ENCODE measurements at places on chromosomes 1 and 21. TPM values are rescaled to one million over a fixed set of nuclear protein-coding genes. Genes with fewer than 3 reads are reported as not detected.

Gene DCAF6
- 28.3 TPM for total RNA-seq

Gene TAL1
- 70.6 TPM for total RNA-seq

DNA sequence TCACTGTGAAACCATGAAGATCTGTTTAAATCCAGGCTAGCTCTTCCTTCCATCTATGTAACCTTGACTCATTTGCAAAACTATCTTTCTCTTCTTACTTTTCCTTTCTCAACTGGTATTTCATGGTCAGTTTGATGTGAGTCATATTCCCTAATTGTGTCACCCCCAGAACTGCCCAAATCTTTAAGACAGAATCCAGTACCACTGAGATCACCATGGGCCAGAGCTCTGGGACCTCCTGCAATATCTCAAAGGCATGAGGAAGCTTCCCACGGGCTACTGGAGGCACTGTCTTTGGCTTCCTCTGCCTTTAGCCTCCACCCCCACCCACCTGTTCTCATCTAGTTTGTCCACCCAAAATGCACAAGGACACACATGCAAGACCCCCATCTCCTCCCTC lies 274.4 kb upstream of the FMN2 start:
- DNase-seq = no peak

Gene SLC1A7
- total RNA-seq = not detected

GRCh38 chr1:37486680-37487618 lies 12.6 kb downstream of the ZC3H12A start:
- peak; percentile 71 for DNase-seq

GRCh38 chr1:58568911-58569310 lies 8.1 kb downstream of the TACSTD2 start:
- DNase-seq = no peak

Gene CD5L
- total RNA-seq = not detected

- no peak for DNase-seq
Measured at GRCh38 chr1:12296623-12297022, 66.8 kb downstream of the VPS13D start.

DNA sequence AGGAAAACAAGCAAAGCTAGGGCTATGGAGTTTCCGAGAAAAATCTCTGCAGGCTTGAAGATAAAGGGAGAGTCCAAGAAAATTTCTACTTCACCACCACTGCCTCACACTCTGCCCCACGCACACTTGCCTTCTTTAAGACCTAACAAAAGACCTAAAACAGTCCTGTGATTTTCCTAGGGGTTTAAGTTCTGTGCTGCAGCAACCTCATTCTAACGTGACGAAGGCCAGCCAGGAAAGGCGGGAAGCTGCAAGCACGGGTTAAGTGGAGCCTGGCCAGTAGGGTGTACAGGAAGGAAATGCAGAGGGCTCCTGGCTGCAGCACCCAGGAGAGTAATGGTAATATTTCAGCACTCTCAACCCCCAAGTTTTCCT lies 1.5 kb downstream of the SPATA6 start:
- DNase-seq = no peak
